ENCODE measurements at places on chromosomes 1 and 21. TPM values are rescaled to one million over a fixed set of nuclear protein-coding genes. Genes with fewer than 3 reads are reported as not detected.

- no peaks in the 10 kb centered on the region for H3K4me1 ChIP-seq
- no peak overlapping the region for H3K4me3 ChIP-seq
- H3K36me3 ChIP-seq: no peaks in the 10 kb centered on the region
- H3K27me3 ChIP-seq: no peaks in the 10 kb centered on the region
- no peak for DNase-seq
Measured at GRCh38 chr1:200970771-200971427, 52.6 kb downstream of the KIF21B start.

- H3K4me1 ChIP-seq: no peaks in the 10 kb centered on the region
- H3K4me3 ChIP-seq: no peak overlapping the region
- H3K36me3 ChIP-seq: no peaks in the 10 kb centered on the region
- no peaks in the 10 kb centered on the region for H3K27me3 ChIP-seq
- no peak overlapping the region for H3K27ac ChIP-seq
- DNase-seq: no peak
Measured at GRCh38 chr1:31812158-31812829, 3.5 kb downstream of the SPOCD1 start.

GRCh38 chr1:26811057-26811456, 15.4 kb upstream of the ZDHHC18 start:
- no peaks in the 10 kb centered on the region for H3K4me1 ChIP-seq
- H3K27me3 ChIP-seq: no peaks in the 10 kb centered on the region
- H3K36me3 ChIP-seq: no peaks in the 10 kb centered on the region
- no peak overlapping the region for H3K4me3 ChIP-seq

- H3K27me3 ChIP-seq: no peaks in the 10 kb centered on the region
- peaks cover 4% of the 10 kb centered on the region for H3K4me1 ChIP-seq
- H3K4me3 ChIP-seq: no peak overlapping the region
- H3K27ac ChIP-seq: no peak overlapping the region
- DNase-seq: no peak
Measured at GRCh38 chr1:1763657-1764621, 14.3 kb downstream of the NADK start.

DNA sequence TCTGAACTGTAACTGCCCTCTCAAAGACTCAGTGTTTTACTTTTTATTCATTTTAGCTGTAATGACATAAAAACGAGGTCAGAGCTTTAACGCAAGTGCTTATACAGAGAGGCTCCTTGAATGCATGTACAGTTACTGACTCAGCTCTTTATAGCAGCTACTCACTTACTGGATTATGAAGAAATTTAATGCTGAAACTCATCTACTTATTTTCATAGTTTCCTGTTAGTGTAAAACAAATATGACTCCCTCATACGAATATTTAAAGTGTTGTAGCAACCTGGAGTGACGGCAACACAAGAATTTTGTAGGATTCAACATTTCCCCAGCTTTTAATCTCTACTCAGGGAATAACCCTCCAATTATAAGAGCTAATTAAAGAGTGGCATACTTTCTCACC, 32.7 kb downstream of the ADSS2 start:
- no peaks in the 10 kb centered on the region for H3K27me3 ChIP-seq
- no peaks in the 10 kb centered on the region for H3K36me3 ChIP-seq
- H3K4me1 ChIP-seq: no peaks in the 10 kb centered on the region

DNA sequence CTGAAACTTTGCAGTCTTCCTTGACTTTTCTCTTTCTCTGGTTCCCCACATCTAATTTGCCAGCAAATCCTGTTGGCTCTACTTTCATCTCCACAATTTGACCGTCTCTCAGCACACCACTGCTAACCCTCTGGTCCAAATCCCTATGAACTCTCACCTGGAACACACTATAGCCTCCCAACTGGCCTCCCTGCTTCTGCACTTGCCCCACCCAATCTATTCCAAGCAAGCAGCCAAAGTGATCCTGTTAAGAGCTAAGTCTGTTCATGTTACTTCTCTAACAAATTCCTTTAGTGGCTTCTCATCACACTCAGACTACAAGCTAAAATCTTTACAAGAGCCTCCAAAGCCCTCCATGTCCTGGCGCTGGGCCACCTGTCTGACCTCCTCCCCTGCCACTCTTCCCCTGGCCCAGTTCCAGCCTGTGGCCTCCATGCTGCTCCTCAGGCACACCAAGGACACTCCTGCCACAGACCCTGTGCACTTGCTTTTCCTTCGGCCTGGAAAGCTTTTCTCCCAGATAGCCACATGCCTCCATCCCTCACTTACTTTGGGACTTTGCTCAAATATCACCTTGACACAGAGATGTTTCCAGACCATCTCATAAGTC, 104.1 kb downstream of the DTL start:
- no peak for DNase-seq
- no peaks in the 10 kb centered on the region for H3K36me3 ChIP-seq
- no peaks in the 10 kb centered on the region for H3K4me1 ChIP-seq

DNA sequence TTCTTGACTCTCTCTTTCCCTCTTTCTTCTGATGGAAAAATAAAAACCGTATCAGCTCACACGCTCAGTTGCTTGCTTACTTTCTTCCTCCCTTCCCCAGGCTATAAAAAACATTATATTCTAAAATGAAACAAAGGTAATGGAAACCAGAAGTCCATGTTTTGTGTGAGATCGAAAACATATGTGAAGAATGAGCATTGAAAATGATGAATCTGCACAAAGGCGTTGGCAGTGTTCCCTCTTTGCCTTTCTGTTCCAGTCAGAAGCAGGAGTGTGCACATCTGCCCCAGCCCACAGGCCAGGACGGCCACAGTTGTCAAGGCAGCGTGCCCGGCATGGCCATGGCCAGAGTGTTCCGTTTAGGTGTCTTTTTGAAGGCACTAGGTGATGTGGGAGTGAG, 185.3 kb upstream of the USP24 start:
- DNase-seq: no peak
- H3K4me1 ChIP-seq: no peaks in the 10 kb centered on the region
- H3K36me3 ChIP-seq: no peaks in the 10 kb centered on the region
- H3K4me3 ChIP-seq: no peak overlapping the region
- H3K27ac ChIP-seq: no peak overlapping the region

DNA sequence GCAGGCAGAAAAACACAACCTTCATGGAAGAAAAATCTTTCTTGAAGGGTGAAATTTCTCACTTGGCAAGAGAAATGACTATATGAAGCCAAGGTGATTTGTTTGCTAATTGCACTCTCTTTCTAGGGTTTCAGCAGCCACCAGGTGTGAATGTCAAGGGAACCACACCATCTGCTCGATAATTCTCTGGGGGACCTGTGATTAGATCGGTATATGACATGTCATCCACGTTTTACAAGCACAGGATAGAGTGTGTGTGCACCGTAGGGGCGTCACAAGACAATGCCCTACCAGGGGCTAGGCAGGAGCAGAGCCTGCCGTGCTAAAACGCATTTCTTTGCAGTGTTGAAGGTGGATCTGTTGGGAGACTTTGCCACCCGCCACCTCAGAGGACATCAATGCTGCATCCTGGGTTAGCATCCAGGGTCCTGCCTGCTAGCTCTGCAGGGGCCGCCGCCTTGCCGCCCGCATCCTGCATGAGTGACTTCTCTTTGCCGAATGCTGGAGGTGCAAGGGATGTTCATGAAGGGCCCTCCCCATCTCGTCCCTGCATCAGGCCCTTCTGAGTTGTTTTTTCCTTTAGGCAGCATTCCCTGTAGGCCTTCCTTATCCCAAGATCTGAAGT, 37.8 kb upstream of the CCSAP start:
- H3K36me3 ChIP-seq: no peaks in the 10 kb centered on the region
- no peaks in the 10 kb centered on the region for H3K4me1 ChIP-seq
- no peak overlapping the region for H3K4me3 ChIP-seq
- no peak for DNase-seq
- no peak overlapping the region for H3K27ac ChIP-seq

The ADCY10 gene
- 1.4 TPM for total RNA-seq

The GBP4 gene
- 6.1 TPM for total RNA-seq

The FAM177B gene
- total RNA-seq: 0.23 TPM

The PLA2G2D gene
- not detected for total RNA-seq

Measured in prostate gland (tissue), 2 donors.